A375 (cell line): ENCODE measurements at places on chromosomes 6 and 20. TPM values are rescaled to one million over a fixed set of nuclear protein-coding genes. Genes with fewer than 3 reads are reported as not detected.

Gene HLA-DQA2
- total RNA-seq, result 3.1 and 3.8 TPM in 2 replicates

Gene HS3ST5
- not detected in 2 replicates for total RNA-seq

Gene PRDM13
- total RNA-seq, result 0.45 and 1.4 TPM in 2 replicates

Gene DYNLT2
- 1.5 and 1.6 TPM in 2 replicates for total RNA-seq

Gene CFAP206
- not detected in 2 replicates for total RNA-seq

Gene PI16
- not detected in 2 replicates for total RNA-seq

Gene SNAP91
- 0.57 and 0.93 TPM in 2 replicates for total RNA-seq

Gene TUBB1
- total RNA-seq, result 0.04 and 0.05 TPM in 2 replicates

Gene DDO
- 2.4 and 2.9 TPM in 2 replicates for total RNA-seq

Gene BANF2
- total RNA-seq, result not detected in 2 replicates

Gene SAMD5
- 0.11 and 0.19 TPM in 2 replicates for total RNA-seq

Gene ADTRP
- 1.1 and 1.4 TPM in 2 replicates for total RNA-seq

Gene C6orf52
- 0.34 and 0.82 TPM in 2 replicates for total RNA-seq

Gene HLA-DQB1
- 3.1 and 8.3 TPM in 2 replicates for total RNA-seq

Gene TGM3
- not detected in 2 replicates for total RNA-seq

Gene DNAH8
- total RNA-seq, result 0.03 TPM in 1 of 2 replicates, not detected in the other

Gene RAET1E
- 1.1 and 1.3 TPM in 2 replicates for total RNA-seq

Gene EPPIN
- total RNA-seq, result not detected in 2 replicates

Gene SLC17A9
- total RNA-seq, result 19.3 and 19.8 TPM in 2 replicates

Gene UNC5CL
- 0.53 and 1.0 TPM in 2 replicates for total RNA-seq

Gene RHAG
- total RNA-seq, result not detected in 2 replicates

Gene ZNF292
- 8.5 and 10.9 TPM in 2 replicates for total RNA-seq

Gene LY6G6D
- not detected in 2 replicates for total RNA-seq

Gene SDC4
- 95.3 and 111 TPM in 2 replicates for total RNA-seq

Gene FILIP1
- 0.11 TPM in 1 of 2 replicates, not detected in the other for total RNA-seq

Gene ME1
- 5.4 and 5.6 TPM in 2 replicates for total RNA-seq

Gene ZFP64
- total RNA-seq, result 9.9 and 10.9 TPM in 2 replicates

Gene CCDC170
- total RNA-seq, result 0.45 TPM in 1 of 2 replicates, not detected in the other

Gene GPLD1
- total RNA-seq, result 0.34 and 1.4 TPM in 2 replicates

Gene CST11
- total RNA-seq, result not detected in 2 replicates

Gene MUC22
- total RNA-seq, result not detected in 2 replicates

Gene CCN2
- 40.6 and 43.2 TPM in 2 replicates for total RNA-seq

Gene SCRT2
- not detected in 2 replicates for total RNA-seq

Gene EDEM2
- 25.8 and 27.1 TPM in 2 replicates for total RNA-seq

Gene CDSN
- total RNA-seq, result not detected in 2 replicates

Gene SLC22A7
- not detected in 2 replicates for total RNA-seq
